ENCODE measurements at places on chromosomes 6 and 20.

GRCh38 chr6:125273965-125274364 is 27.8 kb downstream of the HDDC2 start:
- DNase-seq = no peak

GRCh38 chr6:13953061-13953705 is 28.4 kb downstream of the RNF182 start:
- DNase-seq = no peak

- DNase-seq = no peak
Observed at GRCh38 chr6:100132005-100132404, 138.0 kb upstream of the MCHR2 start.

- DNase-seq = no peak
Observed at GRCh38 chr6:130557481-130558112, 191.8 kb downstream of the TMEM200A start.

DNA sequence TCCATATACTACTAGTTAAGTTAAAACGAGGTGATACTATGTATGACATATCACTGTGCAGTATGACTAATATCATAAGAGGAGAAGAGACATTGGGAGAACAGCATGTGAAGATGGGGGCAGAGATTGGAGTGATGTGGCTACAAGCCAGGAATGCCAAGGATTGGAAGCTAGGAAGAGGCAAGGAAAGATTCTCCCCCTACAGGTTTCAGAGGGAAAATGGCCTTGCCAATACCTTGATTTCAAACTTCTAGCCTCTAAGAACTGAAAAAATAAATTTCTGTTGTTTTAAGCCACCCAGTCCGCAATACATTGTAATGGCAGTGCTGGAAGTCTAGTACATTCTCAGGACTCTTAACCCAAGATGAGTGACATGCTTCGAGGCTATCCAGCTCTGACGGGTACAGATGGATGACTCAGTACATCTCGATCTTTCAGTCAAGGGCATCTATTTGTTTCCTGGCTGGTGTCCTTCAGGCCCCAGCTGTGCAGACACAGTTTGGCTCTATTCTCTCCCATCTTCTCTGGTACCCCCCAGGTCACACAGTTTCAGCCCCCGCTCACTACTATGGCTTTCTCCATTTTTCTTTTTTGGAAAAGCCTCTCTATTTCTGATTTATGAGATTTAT is 55.5 kb upstream of the THEMIS start:
- DNase-seq = no peak

GRCh38 chr20:32959351-32960221 is 44.6 kb downstream of the SUN5 start:
- DNase-seq = no peak

DNA sequence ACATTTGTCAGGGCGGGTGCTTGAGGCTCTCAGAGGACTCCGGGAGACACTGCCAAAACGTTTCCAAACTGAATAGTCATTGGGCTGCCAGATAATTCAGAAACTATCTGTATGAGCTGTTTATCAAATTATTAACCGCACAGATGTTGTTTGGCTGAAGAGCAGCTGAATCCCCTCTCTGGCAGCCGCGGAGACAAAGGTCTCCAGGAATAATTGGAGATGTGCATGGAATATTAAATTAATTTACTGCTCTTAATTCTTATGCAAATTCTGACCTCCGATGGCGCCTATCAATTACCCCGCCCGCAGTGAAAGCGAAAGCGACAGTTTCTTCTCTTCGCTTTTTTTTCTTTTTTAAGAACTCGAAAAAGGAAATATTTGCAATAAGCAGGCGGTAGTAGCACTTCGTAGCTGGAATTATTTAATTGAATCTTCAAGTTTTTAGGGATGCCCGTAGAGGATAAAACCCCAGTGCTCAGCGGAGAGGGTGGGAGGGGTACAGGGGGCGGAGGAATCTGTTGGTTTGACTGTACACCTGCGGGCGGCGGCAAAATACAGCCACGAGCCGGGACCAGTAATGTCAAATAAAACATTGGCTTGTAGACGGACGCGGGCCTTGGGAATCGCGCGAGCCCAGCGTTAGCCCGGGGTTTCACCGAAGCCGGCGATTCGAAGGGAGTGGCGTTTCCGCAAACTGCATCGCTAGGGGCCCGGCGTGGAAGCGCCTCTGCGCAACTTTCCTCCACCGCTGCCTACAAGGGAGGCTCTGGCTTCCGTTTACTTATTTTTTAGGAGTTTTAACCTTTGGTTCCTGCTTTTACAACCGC is 6.2 kb downstream of the LINC00237 start:
- DNase-seq = peak; percentile 17

- no peak for DNase-seq
Observed at GRCh38 chr6:95572098-95572497, 5.2 kb upstream of the MANEA start.

DNA sequence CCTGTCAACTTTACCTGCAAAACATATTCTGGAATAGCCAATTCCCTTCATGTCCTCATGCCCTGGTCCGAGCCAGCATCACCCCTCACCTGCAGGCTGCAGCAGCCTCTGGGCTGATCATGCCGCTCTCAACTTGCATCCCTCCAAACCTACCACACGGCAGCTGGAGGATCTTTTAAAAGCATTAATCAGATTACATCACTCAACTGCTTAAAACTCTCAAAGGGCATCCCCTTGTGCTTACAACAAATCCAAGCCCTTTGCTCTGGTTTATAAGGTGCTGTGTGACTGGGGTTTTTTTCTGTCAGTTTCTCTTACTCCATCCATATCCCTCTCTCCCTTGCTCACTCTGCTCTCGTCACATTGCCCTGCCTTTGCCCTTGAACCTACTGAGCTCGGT is 24.0 kb downstream of the CD40 start:
- no peak for DNase-seq

DNA sequence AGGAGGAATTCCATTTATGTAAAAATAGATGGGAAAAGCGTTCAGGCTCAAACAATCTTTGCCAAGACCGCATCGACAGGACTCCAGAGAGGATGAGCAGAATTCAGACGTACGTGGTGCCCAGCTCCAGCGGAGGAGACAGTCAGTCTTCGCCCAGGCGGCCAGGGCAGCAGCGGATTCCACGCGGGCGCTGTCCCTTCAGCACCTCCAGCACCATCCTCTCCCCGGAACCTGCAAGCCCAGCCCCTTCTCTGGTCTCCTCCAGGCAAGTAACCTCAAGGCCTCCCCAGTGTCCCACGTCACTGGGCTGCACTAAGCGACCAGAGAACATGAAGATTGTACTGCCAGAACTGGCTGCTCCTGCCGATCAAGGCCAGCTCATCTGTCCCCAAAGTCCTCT is 2.8 kb upstream of the KCNQ2 start:
- no peak for DNase-seq

- no peak for DNase-seq
Observed at GRCh38 chr20:56808732-56809131, 179.6 kb downstream of the TFAP2C start.

Measured in effector CD4-positive, alpha-beta T cell (primary cell).